Glutamatergic neuron (in vitro differentiated cells): ENCODE measurements at places on chromosomes 12 and 14.

- no peak for DNase-seq
Observed at GRCh38 chr12:59494617-59495016, 101.2 kb upstream of the SLC16A7 start.

- DNase-seq, result no peak
Observed at GRCh38 chr12:87930033-87930432, 99.2 kb downstream of the C12orf50 start.

GRCh38 chr12:118900993-118901392 lies 80.3 kb upstream of the SRRM4 start:
- no peak for DNase-seq

GRCh38 chr12:65368055-65368454 lies 89.6 kb downstream of the MSRB3 start:
- no peak for DNase-seq

DNA sequence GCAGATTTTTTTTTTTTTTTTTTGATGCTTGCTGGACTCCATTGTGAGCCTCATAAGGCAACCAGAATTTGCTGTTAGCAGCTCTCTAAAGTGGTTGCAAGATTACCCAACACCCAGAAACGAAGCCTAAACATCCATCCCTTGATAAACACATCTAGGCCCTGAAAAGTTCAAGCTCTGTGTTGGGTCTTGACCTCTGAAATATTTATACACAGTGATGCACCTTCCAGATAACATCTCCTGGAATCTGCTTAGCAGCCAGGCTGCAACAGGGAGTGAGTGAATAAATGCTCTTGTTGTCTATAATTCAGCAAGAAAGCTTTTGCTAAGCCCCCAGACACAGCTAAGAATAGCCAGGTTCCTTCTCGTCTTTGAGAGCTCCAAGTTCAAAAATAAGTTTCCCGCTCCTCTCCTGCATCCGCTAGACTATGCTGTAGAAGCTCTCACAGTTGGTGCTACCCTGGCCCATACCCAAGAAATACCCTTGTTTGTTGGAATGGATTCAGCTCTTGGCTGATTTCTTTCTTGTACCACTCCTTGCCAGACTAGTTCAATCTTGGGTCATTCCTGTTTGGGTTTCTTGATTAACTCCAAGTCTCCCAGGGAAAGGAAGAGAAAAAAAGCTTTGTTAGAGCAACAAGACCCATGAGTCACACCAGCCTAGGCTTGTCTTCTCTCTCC lies 610.6 kb upstream of the TBX3 start:
- DNase-seq, result no peak

DNA sequence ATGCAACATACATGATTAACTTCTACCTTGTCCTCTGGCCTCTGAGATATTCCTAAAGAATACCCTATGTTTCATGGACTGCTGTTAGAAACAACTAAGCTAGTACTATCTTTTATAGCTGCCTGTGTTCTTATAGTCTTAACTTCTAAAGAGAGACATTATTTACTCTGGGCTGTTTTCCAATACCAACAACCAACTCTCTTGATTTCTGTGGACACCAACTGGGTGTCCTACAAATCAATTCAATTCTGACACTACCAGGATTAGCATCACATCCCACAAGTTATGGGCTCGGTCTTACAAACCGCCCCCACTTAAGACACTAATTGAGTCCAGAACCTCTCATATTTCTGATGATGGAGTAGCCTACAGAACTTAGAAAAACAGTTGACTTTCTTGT lies 8.3 kb downstream of the XPOT start:
- no peak for DNase-seq

DNA sequence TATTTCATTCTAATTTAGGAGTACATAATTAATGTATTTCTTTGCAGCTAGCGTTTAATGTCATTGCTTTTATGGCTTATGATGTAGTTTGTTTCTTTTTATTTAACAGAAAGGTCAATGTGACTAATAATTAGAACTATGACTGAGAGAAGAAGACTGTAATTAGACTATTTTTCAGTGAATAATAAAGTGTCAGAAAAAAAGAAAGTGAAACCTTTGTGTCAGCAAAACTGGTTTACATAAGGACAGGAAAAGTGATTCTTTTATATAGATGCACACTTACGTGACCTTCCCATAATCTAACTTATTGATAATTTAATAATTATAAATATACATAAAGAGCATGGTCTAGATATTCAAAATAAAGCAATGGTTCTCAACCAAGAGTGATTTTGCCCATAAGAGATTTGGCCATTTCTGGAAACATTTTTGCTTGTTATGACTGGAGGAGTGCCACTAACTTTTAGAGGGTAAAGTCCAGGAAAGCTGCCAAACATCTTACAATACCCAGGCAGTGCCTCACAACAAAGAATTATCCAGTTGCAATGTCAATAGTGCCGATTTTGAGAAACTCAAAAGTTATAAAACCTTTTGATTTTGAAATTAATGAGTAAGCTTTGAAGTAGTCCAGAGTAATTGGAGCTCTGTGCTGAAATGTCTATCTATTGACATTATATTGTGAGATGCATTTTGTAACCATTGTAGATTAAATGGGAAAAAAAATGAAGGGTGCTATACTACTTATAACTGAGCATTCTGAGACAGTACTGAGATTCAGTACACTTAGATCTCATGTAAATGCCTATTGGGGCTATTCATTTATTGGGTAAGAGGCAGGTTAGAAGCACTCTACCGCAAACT lies 227.1 kb downstream of the C12orf50 start:
- DNase-seq, result no peak

- DNase-seq, result no peak
Observed at GRCh38 chr14:97776890-97777558, 979.8 kb downstream of the VRK1 start.

DNA sequence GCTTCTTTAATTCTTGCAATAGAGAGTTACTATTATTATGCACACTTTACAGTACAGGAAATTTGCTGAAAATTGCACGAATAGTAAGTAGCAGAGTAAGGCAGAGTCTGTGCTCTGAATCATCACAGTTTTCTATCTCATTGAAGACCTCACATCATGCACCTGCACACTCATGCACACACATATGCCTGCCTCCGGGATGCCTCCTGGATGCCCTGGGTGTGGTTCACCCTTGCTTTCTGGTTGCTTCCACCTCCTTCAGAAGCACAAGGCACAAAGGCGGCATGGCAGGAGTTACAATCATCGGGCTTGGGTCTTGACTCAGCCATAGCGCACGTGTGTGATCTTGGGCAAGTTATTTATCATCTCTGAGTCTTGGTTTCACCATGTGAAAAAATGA lies 564.0 kb downstream of the VRK1 start:
- DNase-seq, result no peak

GRCh38 chr12:41234692-41235091 lies 46.6 kb downstream of the PDZRN4 start:
- no peak for DNase-seq

DNA sequence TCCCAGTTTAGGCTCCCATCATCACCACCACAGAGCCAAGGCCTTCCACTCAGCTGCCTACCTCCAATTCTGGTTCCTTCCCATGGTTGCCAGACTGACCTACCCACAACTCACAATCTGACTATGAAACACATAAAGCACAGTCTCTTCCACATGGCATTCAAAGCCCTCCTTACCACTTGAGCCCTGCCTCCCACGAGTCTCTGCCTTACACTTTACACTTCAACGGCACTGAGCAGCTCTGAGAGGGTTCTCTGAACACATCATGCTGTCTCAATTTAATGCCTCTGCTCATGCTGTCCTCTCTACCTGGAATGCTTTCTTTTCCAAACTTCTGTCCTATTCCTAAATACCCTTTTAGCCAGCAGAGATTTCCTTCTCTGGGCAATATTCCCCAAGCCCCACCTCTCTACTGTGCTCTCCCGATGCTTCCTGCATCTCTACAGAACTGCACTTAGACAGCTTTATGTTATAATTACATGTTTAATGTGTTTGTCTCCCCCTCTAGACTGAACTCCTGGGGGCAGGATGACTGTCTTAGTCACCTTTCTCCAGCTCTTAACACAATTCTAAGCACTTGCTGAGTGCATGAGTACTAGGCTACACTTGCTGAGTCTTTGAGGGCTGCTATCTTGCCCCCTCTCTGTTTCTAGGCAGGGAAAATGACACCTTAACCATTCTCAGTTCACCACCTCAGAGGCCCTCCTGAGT lies 23.5 kb downstream of the FMNL3 start:
- no peak for DNase-seq

- no peak for DNase-seq
Observed at GRCh38 chr12:39043424-39043822, 138.0 kb upstream of the CPNE8 start.

DNA sequence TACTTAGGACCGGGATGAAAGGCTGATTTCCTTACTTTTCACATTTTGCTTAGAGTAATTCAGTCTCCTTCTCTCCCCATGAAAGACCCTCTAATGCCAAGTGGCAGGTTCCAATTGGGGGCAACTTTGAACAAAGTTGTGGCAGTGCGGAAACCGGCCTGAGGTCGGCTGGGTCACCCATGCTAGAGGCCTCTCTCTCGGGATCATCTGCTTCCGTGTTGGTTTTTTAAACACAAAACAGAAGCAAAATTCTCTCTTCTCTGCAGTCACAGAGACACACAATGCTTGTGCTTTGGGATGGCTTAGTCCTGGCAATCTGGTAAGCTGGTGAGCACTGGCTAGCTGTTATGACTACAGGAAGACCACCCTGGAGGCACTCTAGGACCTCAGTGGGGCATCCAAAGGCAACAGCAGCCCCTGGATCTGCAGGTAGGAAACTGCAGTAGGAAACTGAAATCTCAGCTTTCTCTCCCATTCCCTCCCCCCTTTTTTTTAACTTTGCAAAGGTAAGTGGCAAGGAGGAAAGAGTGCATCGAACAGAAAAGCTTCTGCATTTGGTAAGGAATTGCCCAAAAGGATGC lies 102.1 kb downstream of the BCL11B start:
- DNase-seq, result no peak

DNA sequence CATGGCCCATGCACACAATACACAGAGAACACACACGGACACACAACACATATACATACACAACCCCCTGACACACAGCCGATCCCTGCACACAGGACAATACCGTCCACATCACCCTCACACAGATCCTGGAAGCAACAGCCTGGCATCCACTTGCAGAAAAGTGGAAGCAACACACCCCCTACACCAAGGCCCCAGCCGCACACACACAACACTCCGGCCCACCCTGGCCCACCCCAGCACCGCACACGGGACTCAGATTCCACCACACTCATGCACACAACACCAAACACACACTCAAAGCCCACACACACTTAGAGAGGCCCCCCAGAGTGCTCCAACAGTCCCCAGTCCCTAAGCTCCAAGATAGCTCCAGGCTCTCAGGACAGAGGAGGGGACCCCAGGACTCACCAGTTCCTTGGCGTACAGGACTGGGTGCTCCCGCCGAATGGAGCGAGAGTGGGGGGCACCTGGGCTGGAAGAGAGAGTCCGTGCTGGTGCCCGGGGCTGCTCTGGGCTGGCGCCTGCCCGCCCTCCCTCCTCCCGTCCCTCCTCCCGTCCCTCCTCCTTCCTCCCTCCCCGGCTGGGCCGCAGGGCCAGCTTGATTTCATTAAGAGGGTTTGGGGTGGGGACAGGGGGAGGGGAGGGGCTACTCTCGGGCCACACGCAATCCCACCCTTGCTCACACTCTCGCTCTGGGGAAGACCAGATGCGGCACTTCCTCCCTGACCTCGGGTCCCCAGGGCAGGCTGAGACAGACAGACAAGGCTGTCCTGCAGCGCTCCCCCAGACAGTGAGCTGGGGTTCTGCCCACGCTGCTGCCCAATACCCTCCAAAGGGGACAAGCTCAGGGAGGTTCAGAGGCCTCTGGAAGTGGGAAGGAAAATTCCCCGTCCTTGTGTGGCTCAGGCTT lies at the start of gene TMEM119:
TMEM119 (minus strand) TSS at position 526 of the 913 bp plus-strand sequence. CDS start 5,701 bp downstream, outside the sequence.
- DNase-seq, result peak; percentile 38

DNA sequence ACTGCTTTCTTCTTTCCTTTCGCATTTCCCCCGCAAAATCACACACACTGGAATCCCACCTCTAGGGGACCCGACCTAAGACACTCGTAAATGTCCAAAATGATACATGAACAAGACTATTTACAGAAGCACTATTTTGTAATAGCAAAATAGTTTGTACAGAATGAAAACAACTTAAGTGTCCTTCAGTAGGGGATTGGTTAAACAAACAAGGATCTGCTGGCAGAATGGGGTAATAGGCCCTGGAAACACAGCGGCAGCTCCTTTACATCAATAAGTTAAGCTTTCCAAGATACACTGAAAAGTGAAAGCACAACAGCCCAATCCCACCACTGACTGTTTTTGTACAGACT lies 48.8 kb downstream of the LTBP2 start:
- DNase-seq, result no peak

GRCh38 chr14:67879026-67879425 lies 59.4 kb downstream of the RAD51B start:
- no peak for DNase-seq

DNA sequence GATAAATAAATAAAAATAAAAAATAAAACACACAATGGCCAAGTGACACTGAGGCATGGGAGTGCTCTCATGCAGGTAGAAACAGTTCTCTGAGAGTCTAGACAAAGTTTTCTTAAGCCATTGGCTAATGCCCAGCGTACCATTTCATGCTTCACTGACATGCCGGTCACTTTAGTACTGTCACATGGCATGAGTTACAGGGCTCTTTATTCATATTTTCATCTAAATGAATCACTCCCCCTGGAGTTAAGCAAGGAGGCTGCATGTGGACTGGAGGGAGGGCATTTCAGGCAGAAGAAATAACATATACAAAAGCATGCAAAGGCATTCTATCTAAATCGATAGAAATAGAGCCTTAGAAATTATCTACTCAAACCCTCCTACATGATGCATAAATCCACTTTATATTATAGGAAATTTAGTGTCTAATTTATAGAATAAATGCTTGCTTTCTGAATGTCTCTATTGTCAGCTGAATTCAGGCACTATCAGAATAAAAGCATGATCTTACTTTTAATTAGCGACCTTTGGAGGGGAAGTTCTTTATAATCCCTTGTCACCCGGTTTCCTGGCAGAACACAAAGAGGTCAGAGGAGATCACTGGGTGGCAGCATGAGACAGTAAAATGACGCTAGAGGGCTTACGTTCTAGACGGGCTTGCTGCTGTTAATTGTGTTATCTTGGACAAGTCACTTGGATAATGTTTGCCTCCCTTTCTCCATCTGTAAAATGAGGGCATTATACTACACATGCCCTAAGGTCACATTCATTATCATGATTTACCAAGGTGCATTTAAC lies 17.5 kb downstream of the DYRK4 start:
- DNase-seq, result no peak

- DNase-seq, result no peak
Observed at GRCh38 chr14:39956372-39956771, 524.1 kb upstream of the FBXO33 start.

DNA sequence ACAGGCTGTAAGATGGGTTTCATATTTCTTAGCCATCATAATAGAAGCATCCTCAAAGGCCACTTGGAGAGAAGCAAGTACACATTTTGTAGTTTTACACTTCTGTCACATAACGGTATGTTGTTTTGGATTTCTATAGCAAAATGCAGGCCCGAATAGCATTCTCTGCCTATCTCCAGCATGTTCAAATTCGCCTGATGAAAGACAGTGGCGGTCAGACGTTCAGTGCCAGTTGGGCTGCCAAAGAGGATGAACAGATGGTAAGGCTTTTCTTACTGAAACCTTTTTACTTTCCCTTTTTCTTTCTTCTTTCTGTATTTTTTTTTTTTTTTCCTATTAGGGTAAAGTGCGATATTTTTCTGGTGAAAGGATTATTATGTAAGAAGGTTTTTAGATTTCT lies 110.5 kb downstream of the TTLL5 start:
- no peak for DNase-seq
